ENCODE measurements at places on chromosomes 13 and 19. TPM values are rescaled to one million over a fixed set of nuclear protein-coding genes. Genes with fewer than 3 reads are reported as not detected.

GRCh38 chr19:56880592-56881190 is 40.2 kb upstream of the PEG3 start:
- H3K4me1 ChIP-seq: no peaks in the 10 kb centered on the region
- peaks cover 2% of the 10 kb centered on the region for H3K36me3 ChIP-seq
- DNase-seq: no peak
- no peak overlapping the region for H3K27ac ChIP-seq
- no peak overlapping the region for H3K4me3 ChIP-seq

- H3K27me3 ChIP-seq: no peaks in the 10 kb centered on the region
- H3K4me3 ChIP-seq: no peak overlapping the region
- H3K27ac ChIP-seq: no peak overlapping the region
- H3K4me1 ChIP-seq: peaks cover 8% of the 10 kb centered on the region
- H3K36me3 ChIP-seq: peaks cover 8% of the 10 kb centered on the region
- no peak for DNase-seq
Observed at GRCh38 chr13:95192998-95193397, 108.3 kb downstream of the ABCC4 start.

The IL27RA gene
- 46.5 TPM for total RNA-seq

GRCh38 chr13:41833201-41833600 is 127.7 kb downstream of the VWA8 start:
- H3K27ac ChIP-seq: no peak overlapping the region
- H3K36me3 ChIP-seq: peaks cover 39% of the 10 kb centered on the region
- H3K27me3 ChIP-seq: no peaks in the 10 kb centered on the region
- no peaks in the 10 kb centered on the region for H3K4me1 ChIP-seq

The BRSK1 gene
- total RNA-seq: 5.8 TPM
